Activated naive CD8-positive, alpha-beta T cell treated with anti-CD3 and anti-CD28 coated beads, Interleukin-2, amount 10 ng/mL, durations not matched to agents 7 days and 5 days (primary cell): ENCODE measurements at places on chromosomes 13 and 19. TPM values are rescaled to one million over a fixed set of nuclear protein-coding genes. Genes with fewer than 3 reads are reported as not detected.

Gene PRSS57
- total RNA-seq: not detected

Gene RAX2
- not detected for total RNA-seq

Gene MAST1
- total RNA-seq: 2.6 TPM

Gene ZNF491
- 3.6 TPM for total RNA-seq

Gene CEACAM3
- total RNA-seq: not detected

Gene CNN1
- total RNA-seq: not detected

Gene CATSPERD
- not detected for total RNA-seq

Gene DLEU7
- not detected for total RNA-seq

Gene SIGLEC9
- 1.3 TPM for total RNA-seq

Gene RTBDN
- not detected for total RNA-seq

Gene STOML3
- not detected for total RNA-seq

Gene LSR
- total RNA-seq: 36.3 TPM

Gene SELENOV
- total RNA-seq: not detected

Gene SIGLECL1
- not detected for total RNA-seq

Gene ALOX5AP
- 61.3 TPM for total RNA-seq

Gene TMIGD2
- 49.3 TPM for total RNA-seq
